ENCODE measurements at places on chromosomes 2 and 18. TPM values are rescaled to one million over a fixed set of nuclear protein-coding genes. Genes with fewer than 3 reads are reported as not detected.

GKN2 gene
- not detected for total RNA-seq

- no peak for DNase-seq
These were observed 7.9 kb upstream of the NDUFV2 start for GRCh38 chr18:9094307-9095226.

- DNase-seq, result no peak
These were observed 99.1 kb upstream of the TCF4 start for GRCh38 chr18:55687106-55687505.

- no peak for DNase-seq
These were observed 250.4 kb upstream of the STON1 start for GRCh38 chr2:48279344-48280090.

DNA sequence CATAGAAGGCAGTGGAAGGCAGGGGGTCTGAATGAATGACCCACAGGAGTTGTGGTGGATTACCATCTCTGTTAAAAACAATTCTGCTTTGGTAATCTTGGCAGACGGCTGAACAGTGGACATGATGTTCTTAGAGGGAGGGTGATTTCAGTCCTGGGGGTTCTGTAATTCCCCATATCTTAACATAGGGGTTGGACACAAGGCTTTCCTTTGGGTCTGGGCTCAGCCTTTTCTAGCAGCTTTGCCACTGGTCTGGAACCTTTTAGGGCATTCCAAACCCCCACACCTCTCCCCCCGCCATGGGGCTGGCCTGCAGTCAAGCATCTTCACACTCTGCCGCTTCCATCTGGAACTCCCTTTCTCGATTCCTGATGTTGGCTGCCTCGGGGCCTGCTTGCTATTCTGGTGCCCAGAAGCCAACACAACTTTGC, 50.3 kb downstream of the RPL37A start:
- no peak for DNase-seq

All from glomerular endothelial cell (primary cell).